Left ventricle myocardium inferior (tissue), 1 donor: ENCODE measurements at places on chromosomes 3 and 15. TPM values are rescaled to one million over a fixed set of nuclear protein-coding genes. Genes with fewer than 3 reads are reported as not detected.

- H3K36me3 ChIP-seq: peaks cover 8% of the 10 kb centered on the region
- H3K27ac ChIP-seq: peak overlapping the region; percentile 54
- peaks cover 25% of the 10 kb centered on the region for H3K4me1 ChIP-seq
Observed at GRCh38 chr3:169112153-169112892, 551.2 kb downstream of the MECOM start.

GRCh38 chr15:63435204-63435820, 53.7 kb upstream of the CA12 start:
- peaks cover 25% of the 10 kb centered on the region for H3K4me1 ChIP-seq
- no peak overlapping the region for H3K4me3 ChIP-seq
- no peak for DNase-seq
- H3K27me3 ChIP-seq: no peaks in the 10 kb centered on the region
- no peaks in the 10 kb centered on the region for H3K36me3 ChIP-seq

GRCh38 chr15:75051191-75051608, 27.8 kb downstream of the PPCDC start:
- peaks cover 94% of the 10 kb centered on the region for H3K4me1 ChIP-seq
- H3K36me3 ChIP-seq: no peaks in the 10 kb centered on the region
- no peaks in the 10 kb centered on the region for H3K27me3 ChIP-seq
- no peak overlapping the region for H3K4me3 ChIP-seq
- DNase-seq: peak; percentile 62

GRCh38 chr15:76235186-76235826, 76.0 kb downstream of the ETFA start:
- peaks cover 12% of the 10 kb centered on the region for H3K36me3 ChIP-seq
- H3K27me3 ChIP-seq: no peaks in the 10 kb centered on the region
- H3K4me3 ChIP-seq: no peak overlapping the region
- peaks cover 12% of the 10 kb centered on the region for H3K4me1 ChIP-seq
- no peak overlapping the region for H3K27ac ChIP-seq

- no peaks in the 10 kb centered on the region for H3K4me1 ChIP-seq
- H3K4me3 ChIP-seq: no peak overlapping the region
- H3K27me3 ChIP-seq: peaks cover 51% of the 10 kb centered on the region
- no peak for DNase-seq
Observed at GRCh38 chr15:100909565-100909964, 9.6 kb upstream of the LRRK1 start.

DNA sequence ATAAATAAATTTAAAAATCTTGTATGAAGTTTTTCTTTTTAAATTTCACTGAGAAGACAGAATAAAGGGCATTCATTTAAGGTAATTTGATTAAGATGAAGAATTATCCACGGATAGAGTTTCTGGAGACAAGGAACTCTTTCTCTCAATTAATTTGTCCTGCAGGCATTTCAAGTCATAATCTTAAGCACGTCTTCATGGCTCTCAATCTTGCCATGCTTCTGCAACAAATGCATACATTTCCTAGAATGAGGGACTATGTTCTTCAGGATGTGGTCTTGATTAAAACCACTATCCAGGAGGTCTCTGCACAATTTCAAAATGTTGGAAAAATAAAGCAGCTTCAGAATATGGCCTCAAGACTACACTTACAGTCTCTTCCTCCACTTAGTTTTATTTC, 67.6 kb upstream of the LSAMP start:
- DNase-seq: no peak
- no peaks in the 10 kb centered on the region for H3K36me3 ChIP-seq
- H3K4me1 ChIP-seq: no peaks in the 10 kb centered on the region
- H3K4me3 ChIP-seq: no peak overlapping the region
- H3K27me3 ChIP-seq: no peaks in the 10 kb centered on the region

GRCh38 chr3:103170651-103171050, 735.8 kb downstream of the ZPLD1 start:
- no peak overlapping the region for H3K4me3 ChIP-seq
- no peaks in the 10 kb centered on the region for H3K27me3 ChIP-seq
- no peak for DNase-seq
- no peak overlapping the region for H3K27ac ChIP-seq
- H3K4me1 ChIP-seq: no peaks in the 10 kb centered on the region

- DNase-seq: no peak
- H3K4me1 ChIP-seq: peaks cover 2% of the 10 kb centered on the region
- no peak overlapping the region for H3K4me3 ChIP-seq
- H3K27ac ChIP-seq: no peak overlapping the region
- H3K36me3 ChIP-seq: no peaks in the 10 kb centered on the region
Observed at GRCh38 chr3:42270561-42270960, 4.6 kb upstream of the CCK start.

DNA sequence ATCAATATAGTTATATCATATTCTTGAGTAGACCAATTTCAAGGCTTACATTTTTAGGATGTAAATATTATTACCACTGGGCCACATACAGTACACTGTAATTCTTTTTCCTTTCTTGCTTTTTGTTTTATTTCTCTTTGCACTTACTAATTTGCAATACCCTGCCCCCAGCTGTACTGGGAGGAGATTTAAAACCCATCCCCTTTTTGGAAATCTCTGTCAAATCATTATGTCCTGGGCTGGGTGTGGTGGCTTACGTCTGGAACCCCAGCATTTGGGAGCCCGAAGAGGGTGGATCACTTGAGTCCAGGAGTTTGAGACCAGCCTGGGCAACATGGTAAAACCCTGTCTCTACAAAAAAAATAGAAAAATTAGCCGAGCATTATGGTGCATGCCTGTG, 16.2 kb downstream of the ZBTB11 start:
- no peaks in the 10 kb centered on the region for H3K27me3 ChIP-seq
- H3K36me3 ChIP-seq: peaks cover 100% of the 10 kb centered on the region
- no peak overlapping the region for H3K27ac ChIP-seq
- DNase-seq: no peak
- H3K4me1 ChIP-seq: no peaks in the 10 kb centered on the region
- no peak overlapping the region for H3K4me3 ChIP-seq

DNA sequence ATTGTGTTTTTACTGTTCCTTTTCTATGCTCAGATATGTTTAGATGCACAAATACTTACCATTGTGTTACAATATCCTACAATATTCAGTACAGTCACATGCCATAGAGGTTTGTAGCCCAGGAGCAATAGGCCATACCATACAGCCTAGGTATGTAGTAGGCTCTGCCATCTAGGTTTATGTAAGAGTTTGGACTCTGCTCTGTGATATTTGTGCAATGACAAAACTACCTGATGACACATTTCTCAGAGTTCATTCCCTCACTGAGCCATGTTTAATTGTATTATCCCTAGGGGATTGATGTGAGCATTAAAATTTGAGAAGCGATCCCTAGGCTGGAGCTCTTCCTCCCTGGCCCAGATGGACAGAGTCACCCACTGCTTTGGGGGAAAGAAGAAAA, 270.0 kb upstream of the PROK2 start:
- H3K4me3 ChIP-seq: no peak overlapping the region
- no peak for DNase-seq
- no peaks in the 10 kb centered on the region for H3K36me3 ChIP-seq
- no peaks in the 10 kb centered on the region for H3K4me1 ChIP-seq
- H3K27ac ChIP-seq: no peak overlapping the region

DNA sequence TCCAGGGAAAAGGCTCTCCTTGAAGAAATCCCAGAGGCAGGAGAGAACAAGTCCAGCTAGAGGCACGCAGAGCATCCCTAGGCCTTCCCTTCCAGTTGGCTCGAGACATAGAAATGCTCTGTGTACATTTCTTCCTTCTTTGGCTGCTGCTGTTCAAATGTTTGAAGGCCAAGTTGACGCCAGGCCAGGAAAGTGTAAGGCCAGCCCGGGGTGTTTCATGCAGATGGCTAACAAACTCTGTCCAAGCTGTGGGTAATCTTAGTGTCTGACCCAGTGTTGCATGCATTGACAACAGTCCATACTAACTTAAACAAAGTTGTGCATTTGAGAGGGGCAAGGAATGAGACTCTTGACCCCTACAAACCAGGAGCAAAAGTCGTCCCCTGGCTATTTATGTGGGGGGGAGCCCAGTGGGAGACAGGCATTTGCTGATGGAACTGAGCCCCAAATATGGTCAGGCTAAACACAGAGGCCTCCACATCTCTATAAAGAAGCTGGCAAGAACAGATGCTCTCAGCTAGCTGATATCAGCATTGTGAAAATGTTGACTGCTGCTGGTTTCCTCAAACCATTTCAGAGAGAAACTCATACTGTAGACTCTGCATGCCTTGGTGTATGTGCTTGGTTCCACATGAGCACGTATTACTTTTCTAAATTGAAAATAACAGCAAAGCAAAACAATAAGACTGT, 139.5 kb downstream of the ADAMTS9 start:
- H3K36me3 ChIP-seq: peaks cover 36% of the 10 kb centered on the region
- peaks cover 21% of the 10 kb centered on the region for H3K4me1 ChIP-seq
- no peaks in the 10 kb centered on the region for H3K27me3 ChIP-seq

DNA sequence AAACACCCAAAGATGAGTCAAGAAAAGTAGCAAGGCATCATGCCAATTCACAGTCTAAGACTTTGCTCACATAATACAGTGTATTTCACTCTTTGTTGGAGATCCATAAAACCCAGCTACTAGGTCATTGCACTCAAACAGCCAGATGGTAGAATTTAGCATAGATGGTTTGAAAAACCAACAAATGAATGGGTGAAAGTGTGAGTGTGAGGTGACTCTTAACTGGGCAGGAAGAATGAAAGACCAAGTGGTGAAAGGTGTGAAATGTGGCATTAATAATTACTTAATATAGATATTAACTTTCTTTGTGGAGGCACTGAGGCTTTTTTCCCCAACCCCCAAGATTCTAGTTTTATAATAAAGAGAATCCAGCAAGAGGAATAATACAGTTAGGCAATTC, 159.5 kb downstream of the SQOR start:
- peaks cover 35% of the 10 kb centered on the region for H3K27me3 ChIP-seq
- no peak overlapping the region for H3K4me3 ChIP-seq
- no peak for DNase-seq
- no peaks in the 10 kb centered on the region for H3K36me3 ChIP-seq
- no peaks in the 10 kb centered on the region for H3K4me1 ChIP-seq

DNA sequence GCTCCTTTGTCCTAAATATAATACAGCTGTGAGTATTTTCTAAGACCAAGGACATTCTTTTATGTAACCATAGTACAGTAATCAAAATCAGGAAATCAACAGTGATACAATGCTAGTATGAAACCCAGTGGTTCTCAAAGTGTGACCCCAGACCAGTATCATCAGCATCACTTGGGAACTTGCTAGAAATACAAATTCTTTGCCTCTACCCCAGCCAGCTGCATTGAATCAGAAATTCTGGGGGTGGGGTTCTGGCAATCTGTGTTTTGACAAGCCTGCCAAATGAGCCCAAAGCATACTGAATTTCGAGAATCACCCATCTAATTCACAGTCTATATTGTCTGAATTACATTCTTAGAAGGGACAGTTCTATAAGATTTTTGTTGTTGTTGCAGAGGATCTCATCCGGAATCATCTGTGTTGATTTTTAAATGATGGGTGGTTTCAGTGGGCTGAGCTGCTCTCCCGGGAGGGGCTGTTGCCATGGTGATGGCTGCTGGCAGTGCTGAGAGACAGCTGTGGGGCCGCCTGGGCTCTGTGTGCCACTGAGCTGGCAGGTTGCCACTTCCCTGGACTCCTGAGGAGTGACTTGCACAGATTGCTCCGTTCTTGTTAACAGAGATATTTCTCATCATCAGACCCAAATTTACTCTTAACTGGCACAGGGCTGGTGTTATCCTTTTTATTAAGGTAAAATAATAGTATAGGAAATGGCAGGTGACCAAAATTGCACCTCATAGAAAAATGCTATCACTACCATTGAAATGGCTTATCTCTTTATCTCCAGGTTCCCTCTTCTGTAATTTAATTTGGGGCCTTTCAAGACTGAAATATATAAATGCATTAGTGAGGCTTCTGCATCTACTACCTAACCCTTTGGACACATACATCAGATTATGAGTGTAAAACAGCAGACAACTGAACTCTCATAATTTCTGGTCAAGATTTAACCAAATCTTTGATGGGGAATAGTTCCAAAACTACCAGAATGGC, 56.5 kb downstream of the NEK11 start:
- H3K27me3 ChIP-seq: no peaks in the 10 kb centered on the region
- peaks cover 7% of the 10 kb centered on the region for H3K4me1 ChIP-seq
- peak; percentile 59 for DNase-seq

DNA sequence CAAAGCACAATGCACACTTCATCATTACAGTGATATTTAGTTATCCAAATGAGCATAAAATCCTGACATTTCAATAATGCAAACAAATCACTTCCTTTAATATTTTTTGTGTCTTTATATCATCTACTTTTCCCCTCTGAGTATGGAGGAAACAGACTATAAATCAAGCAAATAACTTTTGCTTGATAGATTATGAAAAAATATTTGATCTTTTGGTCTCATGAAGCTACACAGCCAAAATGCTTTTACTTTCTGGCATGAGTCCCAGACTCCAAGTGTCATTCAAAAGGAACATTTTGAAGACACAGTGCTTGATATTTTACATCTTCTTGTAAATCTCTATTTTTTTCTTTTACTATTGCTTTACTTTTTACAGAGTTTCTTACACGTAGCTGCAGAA, 215.3 kb upstream of the ROBO1 start:
- no peaks in the 10 kb centered on the region for H3K4me1 ChIP-seq
- no peaks in the 10 kb centered on the region for H3K27me3 ChIP-seq
- no peak for DNase-seq
- H3K36me3 ChIP-seq: no peaks in the 10 kb centered on the region
- H3K4me3 ChIP-seq: no peak overlapping the region
- H3K27ac ChIP-seq: no peak overlapping the region

- DNase-seq: no peak
- no peaks in the 10 kb centered on the region for H3K4me1 ChIP-seq
- H3K4me3 ChIP-seq: no peak overlapping the region
- no peaks in the 10 kb centered on the region for H3K36me3 ChIP-seq
- H3K27me3 ChIP-seq: no peaks in the 10 kb centered on the region
- H3K27ac ChIP-seq: no peak overlapping the region
Observed at GRCh38 chr3:180294282-180295027, 257.7 kb upstream of the PEX5L start.

GRCh38 chr15:87628311-87628710, 628.2 kb downstream of the NTRK3 start:
- H3K36me3 ChIP-seq: no peaks in the 10 kb centered on the region
- H3K27me3 ChIP-seq: no peaks in the 10 kb centered on the region
- H3K4me3 ChIP-seq: no peak overlapping the region
- H3K27ac ChIP-seq: no peak overlapping the region

Gene FOXB1
- total RNA-seq: not detected

Gene ARPP21
- not detected for total RNA-seq

Gene ADGRG7
- not detected for total RNA-seq

Gene NANOGP8
- not detected for total RNA-seq

Gene SLC27A2
- total RNA-seq: not detected

Gene STIMATE
- total RNA-seq: 6.3 TPM

Gene CTXN2
- total RNA-seq: not detected

Gene DENND6A
- total RNA-seq: 14.7 TPM

Gene PPP2R3A
- total RNA-seq: 94.9 TPM
